ENCODE measurements at places on chromosomes 4 and X.

- DNase-seq, result no peak
These were observed 19.6 kb upstream of the FGF16 start for GRCh38 chrX:77427611-77428010.

GRCh38 chr4:74456849-74457395 lies 12.0 kb downstream of the AREG start:
- no peak for DNase-seq

DNA sequence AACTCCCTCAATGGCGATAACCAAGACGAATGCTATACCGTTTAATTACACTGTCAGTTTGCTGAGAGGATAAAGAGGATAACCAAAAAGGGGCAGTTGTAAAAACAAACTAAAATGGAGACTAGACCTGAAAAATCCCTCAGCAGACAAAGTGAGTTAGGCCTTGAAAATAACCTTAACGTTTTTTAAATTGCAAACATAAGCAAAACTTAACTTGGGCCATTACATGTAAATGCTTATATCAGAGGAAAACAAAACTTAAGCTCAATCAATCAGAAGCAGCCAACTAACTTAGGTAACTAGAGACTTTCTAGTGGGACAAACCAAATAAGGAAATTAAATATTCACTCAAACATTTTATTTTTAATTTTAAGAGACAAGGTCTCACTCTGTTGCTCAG lies 17.0 kb upstream of the TAPT1 start:
- no peak for DNase-seq

- no peak for DNase-seq
These were observed 34.5 kb upstream of the KDR start for GRCh38 chr4:55159851-55160250.

DNA sequence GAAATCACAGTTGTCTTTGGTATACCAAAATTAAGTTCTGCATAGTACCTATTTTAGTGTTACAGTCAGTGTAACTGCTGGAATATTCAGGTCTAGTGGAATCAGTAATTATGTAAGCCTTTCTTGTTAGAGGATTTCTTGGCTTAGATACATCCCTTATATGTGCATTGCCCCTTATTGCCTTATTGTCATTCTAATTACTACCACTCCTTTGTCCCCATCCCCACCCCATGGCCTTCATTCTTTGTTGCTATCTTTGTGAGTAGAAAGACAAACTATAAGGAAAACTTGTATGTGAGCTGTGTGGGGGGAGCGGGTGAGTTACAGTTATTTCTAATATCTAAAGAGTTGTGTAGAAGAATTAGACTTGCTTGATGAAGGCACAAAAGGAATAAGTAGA lies 36.9 kb upstream of the RPA4 start:
- DNase-seq, result no peak

DNA sequence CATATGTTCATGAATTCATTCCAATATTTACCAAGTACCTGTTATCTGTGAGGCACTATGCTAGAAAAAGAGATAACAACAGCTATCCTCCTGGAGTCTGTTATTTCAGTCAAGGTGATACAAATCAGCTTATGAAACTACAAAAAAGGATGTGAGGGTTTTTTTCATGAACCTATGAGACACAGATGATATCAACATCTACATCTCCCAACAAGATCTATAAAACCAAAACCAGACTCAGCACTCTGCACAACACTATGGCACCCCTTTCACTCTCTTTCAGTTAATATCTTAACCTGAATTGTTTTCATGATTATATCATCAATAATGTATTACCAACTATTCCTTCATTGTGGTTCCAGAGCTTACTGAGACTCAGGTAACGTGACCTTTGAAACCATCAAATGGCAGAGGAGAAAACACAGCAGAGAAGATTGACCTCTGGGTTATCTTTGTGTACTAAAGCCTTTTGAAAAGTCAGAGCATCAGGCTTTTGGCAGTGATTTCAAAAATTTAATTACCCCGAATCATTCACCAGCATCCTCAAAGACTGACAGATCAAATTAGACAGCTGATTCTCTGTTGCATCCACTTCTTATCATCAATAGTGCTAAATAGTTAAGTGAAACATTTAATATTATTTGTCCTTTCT lies 244.6 kb upstream of the FTHL17 start:
- DNase-seq, result no peak

DNA sequence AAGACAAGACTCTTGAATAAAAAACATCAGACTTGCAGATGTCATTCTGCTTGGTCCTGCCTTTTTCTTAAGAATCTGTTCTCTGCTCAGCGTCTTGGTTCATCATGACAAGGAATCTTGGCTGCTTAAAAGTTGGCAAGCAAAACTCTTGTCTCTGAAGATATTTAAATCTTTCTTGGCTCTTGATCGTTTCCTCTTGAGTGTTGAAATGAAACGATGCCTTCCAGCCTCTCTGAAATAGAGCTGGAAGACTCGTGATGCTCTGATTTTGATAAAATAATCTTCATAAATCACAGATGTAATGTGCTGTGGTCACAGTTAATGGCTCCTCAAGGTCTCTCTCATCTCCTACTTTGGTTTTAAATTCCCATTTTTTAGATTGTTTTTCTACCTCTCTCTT lies 39.9 kb upstream of the TMEM192 start:
- no peak for DNase-seq
